ENCODE measurements at places on chromosomes 7 and 10.

- peak; percentile 64 for DNase-seq
Observed at GRCh38 chr10:84333864-84334451, 5.6 kb downstream of the CCSER2 start.

DNA sequence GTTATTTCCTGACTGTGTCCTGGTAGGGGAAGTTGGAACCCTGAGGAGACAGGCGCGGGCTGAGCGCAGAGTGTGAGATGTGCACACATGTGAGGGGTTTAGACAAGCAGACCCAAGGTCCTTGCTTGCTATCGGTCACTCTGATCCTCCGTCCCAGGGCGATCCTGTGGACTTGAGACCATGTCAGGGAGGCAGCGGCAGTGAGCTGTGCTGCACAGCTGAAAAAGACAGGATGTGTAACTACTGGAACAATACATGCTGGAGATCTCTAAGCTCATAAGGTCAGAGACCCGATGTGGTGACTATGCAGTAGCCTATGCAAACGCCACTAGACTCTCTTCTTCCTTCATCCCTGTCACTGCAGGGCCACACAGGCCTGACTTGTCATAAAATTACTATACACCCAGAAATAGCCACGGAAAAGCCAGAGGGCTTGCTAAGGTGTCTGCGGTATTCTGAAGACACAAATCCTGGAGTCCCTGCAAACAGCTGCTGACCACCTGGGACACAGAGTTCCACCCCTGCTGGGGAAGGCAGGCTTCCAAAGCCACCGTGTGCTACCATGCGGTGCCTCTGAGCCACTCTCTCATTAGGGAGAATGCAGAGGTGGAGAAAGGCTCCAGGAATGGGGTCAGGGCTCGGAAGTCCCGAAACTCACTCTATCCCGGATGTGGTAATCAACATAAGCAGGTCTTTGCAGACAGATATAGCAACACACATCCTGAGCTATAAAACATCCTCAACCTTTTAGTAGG, 91.1 kb upstream of the DDC start:
- no peak for DNase-seq

GRCh38 chr7:49706106-49706505, 67.3 kb upstream of the VWC2 start:
- DNase-seq = no peak

- no peak for DNase-seq
Observed at GRCh38 chr7:34163956-34164355, 258.6 kb downstream of the BMPER start.

GRCh38 chr7:103094102-103094501, 19.2 kb downstream of the ARMC10 start:
- DNase-seq = no peak

- DNase-seq = no peak
Observed at GRCh38 chr10:61609701-61610100, 53.0 kb upstream of the CABCOCO1 start.

DNA sequence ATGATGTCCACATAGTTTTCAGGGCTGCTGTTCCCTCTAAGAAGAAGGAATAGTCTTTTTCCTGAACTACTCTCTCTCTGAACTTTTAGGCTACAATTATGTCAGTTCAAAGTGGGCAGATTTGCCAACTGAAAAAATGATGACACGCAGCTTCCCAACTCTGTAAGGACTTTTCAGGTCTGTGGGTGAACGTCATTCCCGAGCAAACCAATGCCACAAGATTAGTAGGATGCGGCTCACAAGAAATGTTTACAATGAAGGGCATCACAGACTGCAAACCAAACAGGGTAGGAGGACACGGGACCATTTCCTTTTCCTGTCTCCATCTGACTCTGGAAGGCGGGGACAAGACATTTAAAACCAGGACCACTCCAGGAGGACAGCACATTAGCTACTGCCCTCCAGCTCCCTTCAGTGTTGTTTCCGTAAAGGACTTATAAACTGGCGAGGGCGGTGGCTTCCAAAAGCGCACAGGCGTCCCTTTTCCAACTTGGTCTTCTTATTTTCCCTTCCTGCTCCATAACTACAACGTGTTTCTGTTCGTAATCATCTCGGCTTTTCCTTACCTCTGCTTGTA, 539 bp upstream of the MKLN1 start:
- peak; percentile 43 for DNase-seq

Data from K562 (cell line).